ENCODE measurements at places on chromosomes 7 and 10.

DNA sequence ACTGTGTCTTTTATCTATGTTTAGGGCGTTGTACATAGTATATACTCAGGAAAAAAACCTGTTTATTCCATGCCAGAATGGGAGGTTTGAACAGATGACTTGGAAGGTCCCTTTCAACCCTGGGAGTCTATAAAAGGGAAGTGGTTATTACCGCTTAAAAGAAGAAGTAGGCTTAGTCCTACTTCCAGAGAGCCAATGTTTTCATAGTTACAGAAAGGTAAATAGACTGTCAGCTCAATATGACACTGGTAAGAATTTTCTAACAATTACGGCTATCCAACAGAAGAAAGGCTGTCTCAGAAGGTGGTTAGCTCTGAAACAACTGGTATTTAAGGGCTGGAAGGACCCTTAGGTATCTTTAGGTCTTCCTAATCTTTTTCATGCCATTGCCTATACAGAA, 1.1 kb upstream of the TFAM start:
- DNase-seq: no peak

DNA sequence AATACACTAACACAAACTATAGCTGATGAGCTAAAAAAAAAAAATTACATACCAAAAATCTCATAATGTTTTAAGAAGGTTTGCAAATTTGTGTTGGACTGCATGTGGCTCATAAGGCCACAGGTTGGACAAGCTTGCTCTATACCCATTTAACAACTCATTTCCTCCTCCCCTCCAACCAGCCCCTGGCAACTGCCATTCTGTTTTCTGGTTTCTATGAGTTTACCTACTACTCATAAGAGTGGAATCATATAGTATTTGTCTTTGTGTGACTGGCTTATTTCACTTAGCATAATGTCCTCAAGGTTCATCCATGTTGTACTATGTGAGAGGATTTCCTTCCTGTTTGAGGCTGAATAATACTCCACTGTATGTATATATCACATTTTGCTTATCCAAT, 100.4 kb upstream of the ARHGAP21 start:
- DNase-seq: no peak

- no peak for DNase-seq
Measured at GRCh38 chr10:100653957-100654781, 91.2 kb upstream of the PAX2 start.

GRCh38 chr7:81491573-81491972, 278.3 kb downstream of the HGF start:
- no peak for DNase-seq

GRCh38 chr7:115008465-115009114, 86.7 kb downstream of the MDFIC start:
- no peak for DNase-seq

DNA sequence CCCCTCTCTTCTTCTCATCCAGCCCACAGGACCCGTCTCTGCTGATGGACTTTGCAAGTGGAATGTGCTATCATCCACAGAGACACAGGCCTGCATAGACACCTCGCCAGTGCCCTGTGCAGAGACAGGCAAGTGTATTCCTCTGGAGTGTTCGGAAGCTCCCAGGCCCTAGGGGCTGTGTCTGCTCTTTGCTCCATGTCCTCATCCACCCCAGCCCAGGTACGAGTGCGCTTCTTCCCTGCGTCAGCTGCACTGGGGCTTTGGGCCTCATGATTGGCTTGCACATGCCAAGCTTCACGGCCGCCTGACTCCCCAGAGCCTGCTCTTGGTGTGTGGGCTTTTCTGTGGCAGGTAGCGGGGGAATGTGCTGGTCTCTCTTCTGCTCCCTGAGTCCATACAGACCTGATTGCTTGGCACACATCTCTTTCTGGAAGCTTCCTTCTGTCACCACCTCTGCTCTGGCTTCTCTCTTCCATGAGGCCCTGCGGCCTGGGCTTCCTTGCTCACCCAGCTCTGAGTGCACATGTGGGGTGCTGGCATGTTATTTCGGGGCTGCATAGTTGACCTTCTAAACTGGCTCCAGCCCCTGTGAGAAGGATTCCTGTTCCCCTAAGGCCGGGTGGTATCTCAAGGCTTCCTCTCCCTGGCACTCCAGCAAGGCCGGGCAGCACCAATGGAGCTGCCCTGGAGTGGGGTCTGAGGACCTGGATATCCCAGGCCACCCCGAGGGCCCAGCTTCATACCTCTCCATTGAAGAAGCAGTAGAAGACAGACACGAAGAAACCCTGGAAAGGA, 27.8 kb downstream of the CRHR2 start:
- no peak for DNase-seq

DNA sequence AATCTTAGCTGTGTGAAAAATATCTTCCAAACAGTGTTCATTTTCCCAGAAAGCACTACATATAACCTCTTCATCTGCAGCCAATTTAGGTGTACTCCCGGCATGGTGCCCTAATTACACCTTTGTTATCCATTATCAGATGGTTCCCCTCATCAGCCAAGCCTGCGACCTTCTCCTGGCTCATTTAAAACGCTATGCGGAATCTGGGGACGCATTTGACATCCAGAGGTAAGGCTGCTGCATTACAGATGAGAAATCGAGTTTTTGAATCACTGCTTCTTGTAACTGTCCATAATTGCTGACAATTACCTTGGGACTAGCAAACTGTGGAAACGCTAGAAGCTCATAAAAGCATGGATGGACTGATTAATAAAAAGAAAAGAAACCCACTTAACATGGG, 109.5 kb downstream of the PARP12 start:
- no peak for DNase-seq

- no peak for DNase-seq
Measured at GRCh38 chr7:126658684-126659083, 594.1 kb downstream of the GRM8 start.

GRCh38 chr10:54900584-54900983, 99.6 kb upstream of the PCDH15 start:
- no peak for DNase-seq

DNA sequence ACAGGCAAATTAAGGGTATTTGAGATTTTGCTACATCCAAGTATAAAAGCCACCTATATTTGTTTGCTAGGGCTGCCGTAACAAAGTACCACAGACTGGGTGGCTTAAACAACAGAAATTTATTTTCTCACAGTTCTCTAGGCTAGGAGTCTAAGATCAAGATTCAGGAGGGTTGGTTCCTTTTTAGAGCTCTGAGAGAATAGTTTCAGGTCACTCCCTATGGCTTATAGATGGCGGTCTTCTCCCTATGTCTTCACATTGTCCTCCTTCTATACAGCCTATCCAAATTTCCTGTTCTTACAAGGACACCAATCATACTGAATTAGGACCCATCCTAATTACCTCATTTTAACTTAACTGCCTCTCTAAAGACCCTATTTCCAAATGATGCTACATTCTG, 11.2 kb downstream of the HYCC1 start:
- no peak for DNase-seq

GRCh38 chr10:63595072-63595471, 73.9 kb downstream of the REEP3 start:
- no peak for DNase-seq

DNA sequence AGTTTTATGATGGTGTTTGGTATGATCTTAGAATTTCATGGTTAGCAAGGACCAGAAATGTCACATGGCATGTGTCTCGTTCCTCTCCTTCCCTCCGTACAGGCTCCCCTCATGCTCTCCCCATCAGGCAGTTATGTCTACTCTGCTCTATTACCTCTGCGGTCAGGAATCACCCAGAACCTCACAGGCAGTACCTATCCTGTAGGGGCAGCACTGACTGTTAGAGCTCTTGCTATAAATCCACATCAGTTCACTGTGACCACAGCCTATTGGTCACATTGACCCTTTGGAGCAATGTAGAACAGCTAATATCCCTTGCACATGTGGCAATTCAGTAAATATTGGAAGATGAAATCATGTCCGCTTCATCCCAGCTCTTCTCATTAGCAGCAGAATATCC, 151.8 kb downstream of the WNT2 start:
- no peak for DNase-seq

DNA sequence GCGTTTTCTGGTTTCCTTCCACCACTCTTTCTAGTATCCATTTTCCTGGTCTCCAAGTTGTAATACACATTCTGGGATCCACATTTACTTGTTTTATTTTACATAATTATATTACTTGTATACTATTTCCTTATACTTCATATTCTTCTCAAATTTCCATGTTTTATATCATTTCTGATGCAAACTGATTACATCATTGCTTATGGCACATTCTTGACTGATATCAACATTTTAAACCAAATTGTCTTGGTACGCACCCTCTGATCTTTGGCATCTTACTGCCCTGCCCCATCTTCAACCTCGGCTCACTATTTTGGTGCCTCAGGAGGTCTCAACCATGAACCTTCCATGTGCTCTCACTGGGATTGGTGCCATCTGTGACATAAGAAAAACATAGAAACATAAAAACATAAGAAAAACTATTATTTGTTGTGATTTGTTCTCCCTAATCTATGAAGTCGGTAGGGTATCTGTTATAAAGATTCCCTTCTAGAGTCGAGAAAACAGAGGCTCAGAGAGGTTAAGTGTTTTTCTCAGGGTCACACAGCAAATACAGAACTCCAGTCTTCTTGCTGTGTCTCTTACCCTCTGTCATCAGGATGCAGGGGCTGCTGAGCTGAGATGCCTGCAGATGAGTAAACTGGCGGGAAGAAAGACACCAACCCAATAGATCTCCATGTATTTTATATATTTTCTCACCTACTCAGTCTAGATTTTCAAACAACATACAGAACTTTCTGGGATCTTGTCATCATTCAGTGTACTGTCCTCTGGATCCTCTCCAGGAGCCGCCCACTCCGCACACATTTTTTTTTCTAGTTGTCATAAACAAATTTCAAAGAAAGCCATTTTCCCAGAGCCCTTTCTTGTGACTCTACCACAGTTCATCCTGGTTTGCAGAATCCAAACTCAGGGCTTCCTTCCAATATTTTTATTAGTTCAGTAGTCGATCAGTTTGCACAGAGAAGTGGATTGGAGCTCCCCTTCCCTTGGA, 79.5 kb downstream of the PARP12 start:
- no peak for DNase-seq

DNA sequence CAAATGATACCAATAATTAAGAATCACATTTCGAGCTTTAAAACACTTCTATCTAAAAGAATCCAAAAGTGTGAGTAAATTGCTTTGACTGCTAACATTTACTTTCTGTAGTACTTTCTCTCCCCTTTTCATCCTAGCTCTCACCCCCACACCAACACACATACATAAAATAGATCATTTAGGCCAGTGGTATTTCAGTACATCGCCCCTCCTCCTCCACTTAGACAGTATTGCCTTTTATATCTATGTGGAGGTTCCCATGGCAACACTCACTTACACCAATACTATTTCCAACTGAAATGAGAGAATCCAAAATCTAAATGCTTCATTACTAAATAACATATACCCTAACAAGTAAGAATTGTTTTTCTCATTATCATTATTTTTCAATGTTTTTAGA, 58.9 kb downstream of the HIBADH start:
- DNase-seq: no peak

DNA sequence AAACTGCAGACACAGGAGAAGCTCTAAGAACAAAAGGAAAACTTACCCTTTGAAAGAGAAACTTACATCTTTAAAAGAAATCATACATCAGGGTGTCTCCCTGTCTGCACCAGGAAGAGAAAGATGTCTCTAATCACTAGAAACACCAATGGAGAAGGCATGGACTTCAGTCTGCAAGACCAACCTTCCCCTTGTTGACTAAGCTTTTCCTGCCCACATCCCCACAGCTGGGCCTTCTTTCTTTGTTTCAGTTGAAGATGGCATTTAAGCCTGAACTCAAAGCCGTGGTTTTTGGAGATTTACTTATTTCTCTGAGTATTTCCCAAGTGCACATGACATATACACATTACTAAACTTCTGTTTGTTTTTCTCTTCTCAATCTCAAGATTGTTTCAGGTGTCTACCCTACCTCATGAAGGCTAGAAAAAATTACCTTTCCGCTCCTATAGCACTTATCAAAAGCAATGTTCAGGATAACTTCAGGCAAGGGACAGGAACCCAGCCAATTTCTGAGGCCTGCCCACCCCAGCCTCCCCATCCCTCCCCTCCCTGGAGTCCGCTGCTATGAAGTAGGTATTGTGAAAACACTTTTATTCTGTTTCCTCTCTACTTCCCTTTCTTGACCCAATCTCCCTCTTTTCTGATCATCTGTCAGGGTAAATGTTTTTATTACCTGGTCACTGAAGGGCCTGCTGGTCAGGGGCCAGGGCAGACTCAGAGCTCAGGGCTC, 2.8 kb upstream of the SLC29A3 start:
- DNase-seq: no peak

GRCh38 chr10:77501152-77501845, 136.3 kb downstream of the KCNMA1 start:
- no peak for DNase-seq

All from activated T-helper 1 cell treated with anti-CD3 and anti-CD28 coated beads, Interleukin-12 subunit alpha, Interleukin-12 subunit beta, Interleukin-2, Interleukin-4 antibody, amounts not matched to agents 30 ng/mL and 10 ng/mL and 1 ng/mL, durations not matched to agents 14 hours and 24 hours and 36 hours (primary cell).